ENCODE measurements at places on chromosomes 5 and 9. TPM values are rescaled to one million over a fixed set of nuclear protein-coding genes. Genes with fewer than 3 reads are reported as not detected.

- no peak for DNase-seq
Observed at GRCh38 chr5:35029333-35029732, 18.4 kb downstream of the AGXT2 start.

DNA sequence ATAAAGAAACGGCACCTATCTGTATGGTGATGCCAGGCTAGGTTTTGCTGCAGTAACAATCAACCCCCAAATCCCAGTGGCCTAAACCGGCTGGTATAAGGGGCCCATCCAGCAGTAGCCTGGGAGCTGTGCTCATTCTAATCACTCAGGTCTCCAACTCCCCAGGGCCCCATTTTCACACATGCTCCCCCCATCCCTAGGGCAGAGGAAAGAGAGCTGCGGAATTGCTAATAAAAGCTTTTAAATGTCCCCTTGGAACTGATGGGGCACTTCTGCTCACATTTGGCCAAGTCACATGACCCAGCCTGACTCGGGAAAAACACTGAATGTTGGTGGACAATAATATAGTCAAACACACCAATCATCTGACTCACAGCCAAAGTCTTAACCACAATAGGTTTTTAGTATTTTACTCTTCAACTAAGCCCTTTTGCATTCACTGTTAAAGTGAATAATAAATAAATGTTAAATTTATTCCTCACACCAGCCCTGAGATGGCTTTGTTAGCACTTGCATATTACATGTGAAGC is 1.6 kb downstream of the FBLL1 start:
- DNase-seq: no peak

DNA sequence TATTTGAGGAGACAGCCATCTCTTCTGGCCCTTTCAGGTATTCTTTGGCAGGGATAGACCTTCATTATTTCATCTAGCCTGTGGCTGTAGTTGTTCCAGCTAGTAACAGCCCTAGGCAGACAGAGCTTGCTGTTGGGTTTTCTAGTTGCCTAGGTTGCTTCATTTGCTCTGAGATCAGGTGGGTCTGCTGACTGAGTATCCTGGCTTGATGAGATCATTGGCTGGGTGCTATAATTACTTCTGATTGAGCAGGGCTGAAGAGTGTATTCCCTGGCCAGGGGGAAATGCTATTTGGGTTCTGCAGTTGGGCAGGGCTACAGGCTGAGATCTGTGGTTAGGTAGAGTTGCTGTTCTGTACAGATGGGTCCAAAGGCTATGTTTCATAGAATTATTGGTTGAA is 456.1 kb downstream of the PSAT1 start:
- peak; percentile 55 for DNase-seq

- DNase-seq: peak; percentile 96
Observed at GRCh38 chr5:191036-191948, at the start of gene LRRC14B. LRRC14B (plus strand) TSS chr5:191495; CDS start chr5:191539, 44 bp downstream.

GRCh38 chr9:114906922-114907571 is 23.3 kb downstream of the TNFSF8 start:
- DNase-seq: peak; percentile 47

DNA sequence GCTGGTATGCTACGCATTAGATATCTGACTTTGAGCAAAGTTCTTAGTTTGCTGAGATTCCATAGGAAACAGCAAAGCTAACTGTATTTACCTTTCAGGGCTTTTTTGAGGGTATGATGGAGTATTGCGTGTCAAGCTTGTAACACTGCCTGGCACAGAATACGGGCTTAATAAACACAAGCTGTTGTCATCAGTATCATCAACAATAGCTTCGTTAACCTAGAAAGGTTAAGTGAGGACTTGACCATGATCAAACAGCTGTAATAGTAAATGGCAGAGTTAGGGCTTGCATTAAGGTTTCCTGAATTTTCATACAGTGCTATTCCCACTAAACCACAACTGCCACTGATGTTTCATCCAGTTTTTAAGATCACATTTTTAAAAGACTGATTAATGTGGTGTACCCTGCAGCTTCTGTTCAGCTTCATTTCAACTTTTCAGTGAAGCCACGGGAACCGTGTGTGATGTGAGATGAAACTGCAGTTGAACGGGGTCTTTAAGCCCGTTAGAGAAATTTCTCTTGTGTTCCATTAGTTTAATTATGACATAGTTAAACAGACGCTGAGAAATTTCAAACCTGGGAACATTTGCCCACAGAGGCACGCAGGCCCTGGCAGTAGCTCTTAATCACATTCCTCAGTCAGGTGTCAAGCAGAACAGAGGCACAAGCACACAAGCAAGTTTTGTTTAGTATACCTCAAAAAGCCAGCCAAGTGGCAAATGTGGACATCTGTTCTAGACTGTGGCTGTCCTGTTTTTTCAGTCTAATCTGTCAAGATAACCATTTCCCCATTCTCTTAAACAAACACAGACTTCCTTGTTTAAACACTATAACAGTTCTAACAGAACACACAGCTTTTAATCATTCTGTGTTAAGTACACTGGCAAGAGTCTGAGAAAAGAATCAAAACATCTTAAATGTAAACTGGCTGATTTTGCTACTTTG is 147.1 kb downstream of the ZNF608 start:
- peak; percentile 88 for DNase-seq

GRCh38 chr5:76601470-76601869 is 21.7 kb downstream of the F2RL2 start:
- DNase-seq: peak; percentile 79

- DNase-seq: peak; percentile 66
Observed at GRCh38 chr5:132268769-132269551, 11.5 kb downstream of the PDLIM4 start.

DNA sequence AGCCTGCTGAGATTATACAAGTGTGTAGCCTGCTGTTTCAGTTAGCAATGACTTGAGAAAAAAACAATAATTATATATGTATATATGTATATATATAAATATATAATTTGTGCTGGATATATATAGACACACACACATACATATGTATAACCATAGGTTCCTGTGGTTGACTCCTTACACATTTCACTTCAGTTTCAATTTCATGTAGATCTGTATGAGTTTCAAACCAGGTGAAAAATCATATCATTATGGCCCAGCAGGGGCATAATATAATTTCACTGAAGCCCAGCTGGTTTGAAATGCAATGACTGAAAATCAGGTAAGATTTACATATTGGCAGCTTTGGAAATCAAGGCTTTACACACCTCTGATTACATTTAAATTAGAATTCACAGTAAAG is 690.4 kb upstream of the CDH18 start:
- no peak for DNase-seq

DNA sequence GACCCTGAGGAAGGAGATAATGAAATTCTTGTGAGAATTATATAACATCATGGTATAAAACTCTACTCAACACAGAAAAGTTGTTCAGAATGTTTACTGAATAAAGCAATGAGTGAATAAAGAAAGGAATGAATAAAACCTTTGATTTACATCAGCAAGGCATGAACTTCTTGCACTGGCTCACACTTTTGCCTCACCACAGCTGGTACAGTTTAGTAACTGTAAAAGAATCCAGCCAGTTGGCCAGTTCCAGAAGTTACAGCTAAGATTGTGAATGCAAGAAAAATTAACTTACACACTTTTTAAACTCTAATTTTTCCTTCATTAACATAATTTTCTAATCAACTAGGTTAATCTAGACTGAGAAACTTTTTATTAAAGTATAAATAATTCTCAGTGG is 490.9 kb downstream of the NFIB start:
- peak; percentile 37 for DNase-seq

DNA sequence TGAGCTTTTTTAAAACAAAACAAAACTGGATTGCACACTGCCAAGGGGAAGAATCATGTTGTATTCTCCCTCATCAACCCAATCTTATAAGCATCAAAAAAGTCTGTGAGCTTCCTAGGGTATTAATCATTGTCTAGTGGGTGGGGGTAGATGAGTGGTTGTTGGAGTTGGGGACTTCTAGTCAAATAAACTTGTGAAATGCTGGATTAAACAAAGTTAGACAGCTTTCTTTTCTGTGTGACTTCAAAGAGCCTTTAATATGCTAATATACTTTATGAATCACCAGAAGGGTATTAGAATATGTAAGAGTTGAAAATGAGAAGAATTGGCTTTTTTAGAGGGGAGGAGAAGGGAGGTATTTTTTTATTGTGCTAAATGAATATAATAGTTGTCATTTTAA is 87.7 kb downstream of the GALNT10 start:
- DNase-seq: no peak

DNA sequence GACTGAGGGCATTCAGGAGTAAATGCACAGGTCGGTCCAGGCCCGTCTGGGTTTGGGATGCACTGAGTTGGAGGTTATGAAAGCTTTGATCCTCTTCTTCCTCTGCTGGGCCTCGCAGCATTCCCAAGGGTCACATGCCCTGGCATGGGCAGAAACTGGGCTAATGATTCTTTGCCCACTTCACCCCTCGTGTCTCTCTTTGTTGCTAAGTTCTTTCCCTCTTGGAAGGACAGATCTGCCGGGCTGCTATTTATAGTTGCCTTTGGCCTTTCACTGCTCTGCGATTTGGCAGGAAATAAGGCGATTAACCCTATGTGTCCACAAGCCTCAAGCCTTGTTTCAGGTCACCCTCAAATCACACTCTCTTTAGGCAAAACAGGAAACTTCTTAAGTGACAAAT is 66.9 kb downstream of the ENTREP1 start:
- peak; percentile 36 for DNase-seq

GRCh38 chr5:110376281-110376951 is 350.1 kb downstream of the TMEM232 start:
- DNase-seq: no peak

GRCh38 chr9:70060148-70060882 is 16.7 kb downstream of the MAMDC2 start:
- no peak for DNase-seq

DNA sequence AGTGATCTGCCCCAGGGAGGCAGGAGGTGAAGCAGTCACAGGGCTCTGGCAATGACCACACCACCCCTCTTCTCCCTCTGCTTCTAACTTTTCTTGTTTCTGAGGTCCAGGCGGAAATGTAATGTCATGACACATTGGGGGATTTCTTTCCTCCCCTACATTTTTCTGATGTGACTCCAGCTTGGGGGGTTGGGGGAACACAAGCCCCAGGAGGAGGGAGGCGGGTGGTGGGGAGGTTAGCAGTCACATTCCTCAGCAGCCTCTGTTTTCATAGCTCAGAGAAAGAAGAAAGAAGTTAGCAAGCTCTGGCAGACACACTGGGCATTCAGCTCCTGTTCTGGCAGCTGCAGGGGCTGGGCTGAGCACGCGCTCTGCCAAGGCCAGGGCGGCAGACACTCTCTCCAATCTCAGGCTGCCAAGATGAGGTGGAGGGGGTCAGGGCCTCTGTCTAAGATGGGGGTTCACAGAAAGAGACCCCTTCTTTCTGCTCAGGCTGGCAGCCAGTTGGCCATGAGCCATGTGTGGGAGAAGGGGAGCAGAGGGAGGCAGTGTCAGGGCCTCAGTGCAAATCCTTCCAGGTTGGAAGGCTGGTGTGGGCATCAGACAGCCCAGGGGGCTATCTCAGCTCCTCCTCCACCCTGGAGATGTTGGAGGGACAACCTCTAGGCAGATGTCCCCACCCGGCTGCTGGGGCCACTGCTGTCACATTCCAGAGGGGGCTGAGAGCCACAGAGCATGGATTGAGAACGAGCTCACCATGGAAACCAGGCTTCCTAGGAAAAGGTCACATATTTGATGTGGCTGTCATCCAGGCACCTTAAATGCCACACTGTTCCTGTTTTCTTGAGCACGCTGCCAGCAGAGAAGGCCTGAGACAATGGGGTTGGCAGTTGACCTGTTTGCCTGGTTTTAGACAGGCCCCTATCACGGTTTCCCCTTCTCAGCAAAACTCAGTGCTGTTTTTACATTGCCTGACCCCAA is 20.1 kb upstream of the PFDN1 start:
- DNase-seq: peak; percentile 82

- DNase-seq: peak; percentile 60
Observed at GRCh38 chr9:76302947-76303550, 91.2 kb downstream of the RFK start.

The FAM153A gene
- total RNA-seq: 0.19 TPM

The HSDL2 gene
- total RNA-seq: 58.5 TPM

The CD72 gene
- 2.2 TPM for total RNA-seq

The CDH6 gene
- total RNA-seq: not detected

The SLC34A3 gene
- 0.62 TPM for total RNA-seq

The PHYHD1 gene
- total RNA-seq: 10.0 TPM

The IER5L gene
- total RNA-seq: 27.9 TPM

The GDNF gene
- 2.7 TPM for total RNA-seq
